ENCODE measurements at places on chromosomes 1 and 21.

- no peak for DNase-seq
Observed at GRCh38 chr1:38068220-38068979, 21.8 kb upstream of the POU3F1 start.

- DNase-seq, result no peak
Observed at GRCh38 chr1:30715216-30715615, 8.2 kb downstream of the MATN1 start.

DNA sequence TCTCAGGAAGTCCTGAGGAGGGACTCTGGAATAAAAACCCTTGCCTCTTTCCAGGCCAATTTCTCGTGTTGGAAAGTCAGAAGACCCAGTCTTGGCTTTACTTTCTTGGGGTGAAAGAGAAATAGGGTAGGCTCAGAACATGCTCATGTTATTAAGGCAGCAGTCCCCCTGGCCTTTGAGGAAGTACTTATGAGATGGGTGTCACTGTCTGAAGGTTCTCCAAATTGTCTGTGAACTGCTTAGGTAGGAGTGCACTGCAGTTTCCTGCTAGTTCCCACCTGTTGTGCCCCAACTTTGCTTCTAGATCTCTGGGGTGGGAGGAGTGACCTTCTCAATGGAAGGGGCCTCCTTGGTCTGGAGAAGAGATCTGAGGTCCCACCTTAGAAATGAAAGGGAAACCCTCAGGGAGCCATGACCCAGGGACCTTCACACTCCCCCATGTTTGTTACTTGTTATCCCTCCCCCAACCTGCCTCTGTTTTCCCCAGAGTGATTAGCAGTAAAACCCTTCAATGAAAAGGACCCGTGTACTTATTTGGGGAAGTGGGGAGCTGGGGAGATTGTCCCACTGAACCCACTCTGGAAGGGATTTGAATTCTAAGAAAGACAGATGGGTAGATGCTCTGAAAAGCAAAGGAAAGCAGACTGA is 5.7 kb downstream of the ZNF691 start:
- no peak for DNase-seq

GRCh38 chr1:7975212-7975865 is 13.8 kb downstream of the PARK7 start:
- DNase-seq, result peak; percentile 44

DNA sequence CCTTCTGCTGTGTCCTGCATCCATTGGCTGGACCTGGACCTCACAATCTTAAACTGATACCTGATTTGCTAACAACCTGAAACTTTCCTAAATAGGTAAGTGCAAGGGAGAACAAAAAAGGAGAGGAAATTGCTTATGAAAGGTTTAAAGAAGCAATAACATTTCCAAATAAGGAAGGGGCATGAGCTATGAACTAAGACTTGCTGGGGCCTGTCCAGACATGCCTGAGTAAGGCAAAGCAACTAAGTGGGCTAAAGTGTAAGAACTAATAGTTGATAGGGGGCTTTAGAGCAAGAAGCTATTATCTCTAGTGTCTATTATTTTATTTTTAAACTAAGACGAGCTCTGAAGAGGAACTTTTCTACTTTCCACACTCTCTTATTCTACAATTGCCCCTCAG is 11.6 kb downstream of the JMJD4 start:
- no peak for DNase-seq

DNA sequence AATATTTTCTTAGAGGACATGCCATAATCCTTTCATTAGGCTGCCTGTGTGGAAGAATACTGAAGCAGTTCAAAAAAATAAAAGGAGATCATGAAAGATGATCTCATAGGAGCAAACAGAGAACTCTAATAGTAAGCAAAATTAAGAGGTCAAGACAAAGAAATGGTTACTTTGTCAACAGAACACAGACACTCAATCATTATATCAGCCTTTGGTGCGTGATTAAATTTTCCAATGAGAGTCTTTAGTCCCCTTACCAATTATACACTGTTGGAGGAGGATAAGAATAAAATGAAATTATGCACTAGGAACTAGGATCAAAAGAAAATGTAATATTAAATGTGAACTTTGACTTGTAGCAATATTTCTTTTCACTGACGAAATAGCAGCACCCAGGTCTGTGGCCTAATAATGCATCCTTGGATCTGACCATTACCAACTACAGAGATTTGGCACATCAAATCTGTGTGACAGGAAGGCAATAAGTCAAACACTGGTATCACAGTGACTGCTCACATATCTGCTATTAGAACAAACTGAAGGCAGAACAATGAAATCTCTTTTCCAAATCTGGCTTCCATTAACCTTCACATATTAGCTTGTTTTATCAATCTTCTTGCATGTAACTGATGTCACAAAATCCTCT is 1812.9 kb downstream of the PLA2G4A start:
- DNase-seq, result no peak

GRCh38 chr1:201504799-201505502 is 2.0 kb downstream of the CSRP1 start:
- DNase-seq, result no peak

GRCh38 chr1:185663332-185663731 is 70.9 kb upstream of the HMCN1 start:
- DNase-seq, result no peak

DNA sequence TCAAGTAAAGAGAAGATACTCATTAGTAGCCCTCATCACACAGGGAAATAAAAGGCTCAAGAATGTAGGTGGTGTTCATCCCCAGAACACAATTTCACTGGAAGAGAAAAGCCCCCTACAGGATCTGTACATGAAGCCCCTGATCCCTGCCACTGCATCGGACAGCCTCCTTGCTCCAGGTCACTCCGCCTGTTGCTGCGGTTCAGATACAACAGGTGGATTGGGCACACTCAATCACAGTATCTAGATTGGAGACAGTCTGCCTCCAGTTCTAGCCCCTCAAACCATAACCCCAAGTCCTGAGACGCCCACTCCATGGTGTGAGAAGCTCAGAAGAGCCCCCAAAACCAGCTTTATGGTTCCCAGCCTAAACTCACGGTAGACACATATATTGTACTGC is 1.1 kb downstream of the SLAMF9 start:
- no peak for DNase-seq

GRCh38 chr21:45432575-45433255 is 27.8 kb downstream of the COL18A1 start:
- DNase-seq, result no peak

- DNase-seq, result no peak
Observed at GRCh38 chr1:39230261-39231190, 26.0 kb downstream of the MACF1 start.

- DNase-seq, result no peak
Observed at GRCh38 chr1:202662081-202662480, 48.2 kb downstream of the SYT2 start.

GRCh38 chr1:80445033-80445432 is 1355.7 kb upstream of the ADGRL2 start:
- no peak for DNase-seq

DNA sequence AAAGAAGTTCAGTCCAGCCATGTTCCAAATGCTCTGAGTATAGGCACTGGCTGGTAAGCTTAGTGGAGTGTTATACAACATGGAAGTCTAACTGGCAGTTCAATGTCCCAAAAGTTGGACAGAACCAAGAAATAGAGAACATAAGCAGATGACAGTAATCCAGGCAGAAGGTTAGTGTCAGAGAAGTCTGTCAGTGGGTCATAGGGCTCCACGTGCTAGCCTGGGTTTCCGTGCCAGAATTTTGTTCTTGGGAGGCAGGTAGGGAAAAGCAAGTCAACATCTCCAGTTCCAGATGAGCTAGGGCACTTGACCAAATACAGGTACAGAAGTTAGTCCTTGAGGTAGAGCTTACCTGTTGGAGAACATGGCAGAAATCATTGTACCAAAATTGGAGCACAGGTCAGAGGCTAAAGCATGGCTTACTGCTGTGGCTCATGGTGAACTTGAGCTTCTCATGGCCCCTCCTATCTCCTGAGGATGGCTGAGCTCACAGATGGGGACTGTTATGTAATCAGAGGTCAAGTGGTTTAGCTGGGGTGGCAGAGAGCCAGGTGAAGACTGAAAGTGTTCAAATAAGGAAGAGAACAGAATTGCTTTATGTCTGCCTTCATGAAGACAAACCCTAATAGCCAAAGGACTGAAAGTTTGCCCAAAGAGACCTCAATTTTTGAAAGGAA is 170.8 kb downstream of the NFIA start:
- DNase-seq, result peak; percentile 48

DNA sequence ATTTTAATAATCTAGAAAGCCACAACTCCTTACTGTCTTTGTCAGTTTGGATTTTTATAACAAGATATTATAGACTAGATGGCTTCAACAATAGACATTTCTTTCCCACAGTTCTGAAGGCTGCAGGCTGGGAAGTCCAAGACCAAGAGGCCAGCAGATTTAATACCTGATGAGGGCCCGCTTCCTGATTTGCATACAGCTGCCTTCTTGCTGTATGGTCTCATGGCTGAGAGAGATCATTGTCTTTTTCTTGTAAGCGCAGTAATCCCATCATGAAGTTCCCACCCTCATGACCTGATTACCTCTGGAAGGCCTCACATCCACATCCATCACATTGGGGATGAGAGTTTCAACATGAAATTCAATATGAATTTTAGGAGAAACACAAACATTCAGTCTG is 9.8 kb downstream of the RPS6KC1 start:
- no peak for DNase-seq

DNA sequence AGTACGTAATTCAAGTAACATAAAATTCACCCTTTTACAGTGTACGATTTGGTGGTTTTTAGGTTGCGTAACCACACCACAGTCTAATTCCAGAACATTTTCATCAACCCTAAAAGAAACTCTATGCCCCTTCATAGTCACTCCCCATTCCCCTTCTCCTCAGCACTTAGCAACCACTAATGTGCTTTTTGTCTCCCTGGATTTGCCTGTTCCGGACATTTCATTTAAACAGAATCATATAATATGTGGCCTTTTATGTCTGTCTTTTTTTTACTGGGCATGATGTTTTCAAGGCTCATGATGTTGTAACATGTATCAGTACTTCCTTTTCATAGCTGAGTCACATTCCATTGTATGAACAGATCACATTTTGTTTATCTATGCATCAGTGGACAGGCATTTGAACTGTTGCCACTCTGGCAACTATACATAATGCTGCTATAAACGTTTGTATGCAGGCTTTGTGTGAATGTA is 20.8 kb downstream of the OBSCN start:
- no peak for DNase-seq

DNA sequence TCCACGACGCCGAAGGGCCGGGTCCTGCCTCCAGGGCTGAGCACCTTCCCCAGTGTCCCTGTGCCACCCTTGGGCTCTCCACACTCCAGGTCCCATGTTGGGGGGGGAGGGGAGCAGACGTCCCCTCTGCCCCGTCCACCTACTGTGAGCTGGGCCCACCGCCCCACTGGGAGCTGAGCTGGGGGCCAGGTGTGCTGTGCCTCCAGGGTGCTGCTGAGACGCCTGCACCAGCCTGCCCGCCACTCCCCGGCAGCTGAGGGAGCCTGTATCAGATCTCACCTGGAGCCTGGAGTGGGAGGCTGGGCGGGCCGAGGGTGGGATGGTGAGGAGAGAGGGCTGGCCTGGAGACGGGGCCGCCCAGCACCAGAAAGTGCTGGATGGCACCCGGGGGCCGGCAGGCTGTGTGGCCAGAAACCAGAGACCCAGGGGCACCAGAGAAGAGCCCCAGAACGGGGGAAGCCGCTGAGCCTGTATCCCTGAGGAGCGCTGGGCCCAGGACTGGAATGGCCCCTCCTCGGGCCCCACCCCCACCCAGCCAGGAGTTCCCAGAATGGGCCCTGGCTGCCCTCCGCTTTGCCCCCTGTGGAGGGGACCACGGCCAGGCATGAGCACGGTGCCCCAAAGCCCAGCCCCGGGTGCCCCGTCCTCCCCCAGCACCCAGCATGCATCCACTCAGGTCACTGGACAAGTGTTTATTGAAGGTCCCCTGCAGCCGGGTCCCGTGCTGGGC is 3.4 kb downstream of the TNFRSF18 start:
- no peak for DNase-seq

GRCh38 chr1:219812086-219812485 is 116.3 kb downstream of the SLC30A10 start:
- DNase-seq, result no peak

DNA sequence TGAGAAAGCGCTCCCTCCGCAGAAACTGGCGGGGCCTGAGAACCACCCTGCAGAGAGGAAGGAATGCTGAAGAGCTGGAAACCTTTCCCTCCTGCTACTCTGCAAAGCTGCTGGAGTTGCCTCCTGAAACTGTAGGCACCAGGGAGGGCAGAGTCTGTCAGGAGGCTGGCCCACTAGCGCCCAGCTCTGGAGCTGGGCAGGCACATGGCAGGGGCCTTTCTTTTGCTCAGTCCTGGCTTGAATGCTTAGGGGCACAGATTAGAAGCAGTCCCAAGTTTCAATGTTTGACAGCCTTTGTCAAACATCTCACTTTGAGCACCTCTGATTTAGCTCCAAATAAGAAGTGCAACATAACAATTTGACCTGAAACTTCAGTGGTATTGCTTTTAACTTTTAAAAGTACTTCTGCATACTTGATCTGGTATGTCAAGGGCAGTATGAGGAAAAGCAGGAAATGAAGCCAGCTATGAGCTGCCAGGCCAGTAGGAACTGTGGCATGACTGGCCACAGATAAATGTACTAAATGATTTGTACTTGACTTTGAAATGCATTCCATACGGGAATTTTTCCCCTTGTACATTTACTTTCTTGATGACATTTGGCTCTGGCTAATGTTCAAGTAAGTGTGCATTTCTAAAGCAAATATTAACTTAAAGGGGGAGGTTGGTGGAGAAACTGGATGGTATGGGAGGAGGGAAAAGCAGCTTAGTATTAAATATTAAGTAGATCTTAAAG is 7.2 kb downstream of the C1orf116 start:
- no peak for DNase-seq

GRCh38 chr1:214328770-214329469 is 48.0 kb downstream of the SMYD2 start:
- DNase-seq, result peak; percentile 67

DNA sequence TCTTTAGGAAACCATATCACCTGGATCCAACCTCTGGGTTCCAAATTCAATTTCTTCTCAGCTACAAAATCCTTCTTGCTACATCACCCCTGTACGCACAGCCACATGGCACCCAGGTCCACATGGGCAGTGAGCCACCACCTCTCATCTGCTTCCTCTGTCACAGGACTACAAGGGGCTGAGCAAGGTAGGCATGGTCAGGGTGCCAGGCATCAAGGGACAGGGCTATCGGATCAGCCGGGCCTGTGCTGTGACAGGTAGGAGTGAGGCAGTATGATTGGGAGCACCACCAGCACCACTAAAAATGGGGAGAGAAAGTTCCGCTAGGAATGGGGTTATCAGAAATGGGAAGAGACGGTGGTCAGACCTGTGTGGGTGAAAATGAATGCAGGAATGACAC is 29.4 kb downstream of the S100A6 start:
- DNase-seq, result no peak

GRCh38 chr1:160823296-160823695 is 27.3 kb downstream of the LY9 start:
- DNase-seq, result no peak

- no peak for DNase-seq
Observed at GRCh38 chr1:67013573-67013972, 40.4 kb downstream of the SLC35D1 start.

- no peak for DNase-seq
Observed at GRCh38 chr1:237012788-237013383, 8.6 kb upstream of the MT1HL1 start.
